ENCODE measurements at places on chromosomes 5 and 9. TPM values are rescaled to one million over a fixed set of nuclear protein-coding genes. Genes with fewer than 3 reads are reported as not detected.

The PCDHGA2 gene
- 0.62 TPM for total RNA-seq

The FAT2 gene
- 0.01 TPM for total RNA-seq

The PAPPA gene
- 32.6 TPM for total RNA-seq

The TAF11L4 gene
- total RNA-seq: not detected

The SLC34A1 gene
- not detected for total RNA-seq

The AK1 gene
- 44.0 TPM for total RNA-seq

The POU5F2 gene
- not detected for total RNA-seq

The SPINK4 gene
- total RNA-seq: not detected

The ADRA1B gene
- total RNA-seq: 20.4 TPM

The PCA3 gene
- not detected for total RNA-seq

The SH3GL2 gene
- total RNA-seq: 0.05 TPM

The ADGRD2 gene
- total RNA-seq: not detected

The BTNL8 gene
- not detected for total RNA-seq

The TIMD4 gene
- 1.4 TPM for total RNA-seq

The IL9 gene
- not detected for total RNA-seq

The PCAT7 gene
- 0.74 TPM for total RNA-seq

The SAXO1 gene
- total RNA-seq: not detected

The LHX3 gene
- total RNA-seq: 0.10 TPM

The C9 gene
- total RNA-seq: not detected

The PFN3 gene
- not detected for total RNA-seq

The PHPT1 gene
- 221 TPM for total RNA-seq

All from A549 treated with Hydrocortisone at 1 μM for 4 hours (cell line).